NCI-H1105 treated with DMSO at 0.1 percent for 48 hours (cell line): ENCODE measurements at places on chromosomes 1 and 21.

GRCh38 chr1:151720554-151720953 lies 768 bp upstream of the RIIAD1 start:
- no peak for DNase-seq

GRCh38 chr1:24503059-24503751 lies 569 bp downstream of the RCAN3 start:
- DNase-seq = no peak

DNA sequence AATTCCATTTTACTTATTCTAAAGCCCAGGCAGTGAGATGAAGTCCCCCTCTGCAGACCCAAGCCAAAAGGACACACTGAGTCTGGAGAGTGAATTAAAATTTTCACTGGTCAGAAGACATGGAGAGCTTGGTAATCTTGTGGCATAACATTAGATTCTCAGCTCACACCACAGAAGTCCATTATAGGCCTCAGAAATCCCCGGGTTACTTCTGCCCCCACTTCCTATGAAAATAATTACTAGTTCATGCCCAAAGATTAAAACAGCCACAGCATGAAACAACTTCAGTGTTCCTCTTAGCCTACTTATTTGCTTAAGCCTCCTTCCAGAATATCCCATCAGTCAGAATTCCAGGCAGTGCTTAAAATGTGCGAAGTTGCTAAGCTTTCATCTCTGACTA lies 123.3 kb downstream of the ZC3H11B start:
- no peak for DNase-seq

GRCh38 chr1:93705892-93706500 lies 24.4 kb upstream of the BCAR3 start:
- DNase-seq = no peak

DNA sequence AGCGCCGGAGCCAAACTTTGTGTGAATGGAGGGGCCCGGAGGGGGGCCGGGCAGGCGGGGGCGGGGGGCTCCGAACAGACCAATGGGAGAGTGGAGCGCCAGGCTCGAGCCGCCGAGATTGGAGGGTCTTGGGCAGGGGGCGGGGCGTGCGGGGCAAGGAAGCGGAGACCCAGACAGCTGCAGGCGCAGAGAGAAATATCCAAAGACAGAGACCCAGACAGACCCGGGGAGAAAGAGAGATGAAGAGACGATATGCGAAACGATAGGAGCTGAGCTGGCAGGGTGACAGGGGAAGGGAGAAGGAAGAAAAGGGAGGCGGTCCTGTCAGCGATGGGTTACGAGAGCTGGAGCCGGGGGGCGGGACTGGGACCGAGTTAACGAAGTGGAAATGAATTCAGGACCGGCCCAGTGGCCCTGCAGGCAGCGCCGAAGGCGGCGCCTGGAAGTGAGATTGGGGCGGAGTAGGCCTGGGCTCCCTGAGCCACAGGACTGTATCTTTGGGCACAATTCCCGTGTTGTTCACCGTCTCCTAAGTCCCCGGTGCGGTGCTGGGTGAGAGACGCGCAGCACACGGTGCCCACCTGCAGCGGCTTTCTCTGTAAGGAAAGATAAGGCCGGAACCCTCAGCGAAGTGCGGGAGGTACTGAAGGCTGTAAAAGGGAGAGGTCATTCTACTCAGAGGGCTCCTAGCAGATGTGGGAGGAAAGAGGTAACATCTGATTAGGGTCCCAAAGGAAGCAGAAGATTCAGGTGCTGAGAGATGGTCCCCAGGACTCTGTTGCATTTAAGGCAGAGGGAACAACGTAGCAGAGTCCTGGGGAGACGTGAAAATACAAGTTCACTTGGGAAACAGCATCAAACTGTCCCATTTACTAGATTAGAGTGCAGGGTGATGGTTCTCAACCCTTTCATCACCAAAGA lies 543 bp upstream of the KCNJ10 start:
- peak; percentile 71 for DNase-seq

GRCh38 chr21:45348591-45349327 lies 56.2 kb upstream of the COL18A1 start:
- no peak for DNase-seq

DNA sequence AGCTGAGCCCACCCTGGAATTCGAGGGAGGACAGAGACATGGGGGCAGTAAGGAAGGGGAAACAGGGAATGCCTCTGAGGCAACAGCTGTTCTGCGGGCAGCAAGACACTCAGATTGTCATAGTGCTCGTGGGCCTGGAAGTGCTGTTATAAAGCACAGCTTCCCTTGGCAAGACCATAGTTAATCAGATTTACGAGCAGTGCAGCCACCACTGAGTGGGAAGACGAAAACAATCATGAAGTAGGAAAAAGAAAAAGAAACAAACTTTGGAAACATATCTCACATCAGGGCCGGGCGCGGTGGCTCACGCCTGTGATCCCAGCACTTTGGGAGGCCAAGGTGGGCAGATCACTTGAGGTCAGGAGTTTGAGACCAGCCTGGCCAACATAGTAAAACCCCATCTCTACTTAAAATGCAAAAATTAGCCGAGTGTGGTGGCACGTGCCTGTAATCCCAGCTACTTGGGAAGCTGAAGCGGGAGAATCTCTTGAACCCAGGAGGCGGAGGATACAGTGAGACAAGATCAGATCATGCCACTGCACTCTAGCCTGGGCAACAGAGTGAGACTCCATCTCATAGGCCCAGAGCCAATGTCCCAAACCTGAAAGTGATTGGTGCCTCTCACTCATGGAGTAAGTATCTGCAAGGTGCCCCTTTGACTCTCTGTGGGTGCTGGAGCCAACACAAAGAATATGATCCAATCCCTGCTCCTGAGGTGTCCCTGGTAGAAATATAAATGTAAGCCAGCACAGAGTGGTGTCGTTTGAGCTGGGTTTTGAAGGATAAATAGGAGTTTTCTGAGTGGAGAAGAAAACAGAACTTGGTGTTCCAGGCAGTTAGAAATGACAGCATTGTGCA lies 55.6 kb upstream of the GPR153 start:
- no peak for DNase-seq

DNA sequence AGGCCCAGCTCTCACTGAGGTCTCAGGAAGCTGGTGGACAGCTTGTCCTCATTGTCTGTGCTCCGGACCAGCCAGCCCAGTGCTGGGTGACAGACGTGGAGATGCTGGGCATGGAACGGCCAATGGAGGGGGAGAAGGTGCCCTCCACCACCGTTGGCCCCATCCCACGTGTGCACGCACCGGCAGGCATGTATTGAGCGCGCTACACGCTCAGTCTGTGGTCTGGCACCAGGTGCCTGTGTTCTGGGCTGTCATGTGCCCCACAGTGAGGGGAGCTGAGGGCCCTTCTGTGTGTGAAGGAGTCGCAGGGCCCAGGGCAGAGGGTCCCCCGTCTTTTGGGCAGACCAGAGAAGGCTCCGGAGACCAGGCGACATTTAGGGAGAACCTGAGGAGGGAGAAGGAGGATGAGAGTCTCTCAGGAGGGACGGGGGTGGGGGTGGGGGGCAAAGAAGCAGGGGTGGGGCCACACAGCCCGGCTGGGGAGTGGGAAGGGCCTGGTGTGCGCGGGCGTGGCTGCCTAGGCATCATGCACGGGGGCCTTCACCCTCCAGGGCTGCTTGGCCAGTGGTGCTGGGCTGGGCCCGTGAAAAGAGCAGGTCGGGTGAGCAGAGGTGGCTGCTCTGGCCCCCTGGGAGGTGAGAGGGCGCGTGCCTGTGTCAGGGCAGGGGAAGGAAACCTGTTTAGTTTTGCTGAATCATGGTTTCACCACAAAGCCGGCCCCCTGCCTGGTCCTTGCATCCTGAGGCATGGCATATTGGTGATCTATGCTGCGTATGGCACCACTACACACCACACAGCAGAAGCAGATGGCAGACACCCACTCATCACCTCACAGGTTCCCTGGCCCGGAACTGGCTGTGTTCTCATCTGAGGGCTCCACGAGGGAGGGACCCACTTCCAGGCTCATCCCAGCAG lies 86.7 kb upstream of the TTC34 start:
- no peak for DNase-seq

- peak; percentile 81 for DNase-seq
Observed at GRCh38 chr1:93844262-93845045, 34.6 kb downstream of the DNTTIP2 start.

DNA sequence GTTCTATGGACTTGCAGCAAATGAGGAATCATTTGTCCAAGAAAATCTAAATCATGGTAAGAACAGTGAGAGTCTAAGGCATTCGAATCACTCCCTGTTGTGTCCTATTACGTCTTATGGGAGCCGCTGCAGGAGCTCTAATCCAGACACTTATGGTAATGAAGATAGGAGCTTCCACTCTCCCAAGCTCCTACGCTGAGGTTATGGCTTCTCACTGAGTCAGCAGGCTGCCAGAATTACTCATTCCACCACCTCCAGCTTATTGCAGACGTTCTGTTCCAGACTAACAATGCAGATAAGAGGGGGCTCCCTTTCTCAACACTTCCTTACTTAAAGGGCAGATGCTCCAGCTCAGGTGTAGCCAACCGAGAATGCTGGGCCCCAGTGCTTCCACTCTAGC lies 212.6 kb downstream of the GREM2 start:
- no peak for DNase-seq

- no peak for DNase-seq
Observed at GRCh38 chr21:17501107-17502006, 11.5 kb upstream of the CXADR start.

GRCh38 chr1:182170891-182171461 lies 109.5 kb upstream of the ZNF648 start:
- DNase-seq = no peak

- DNase-seq = no peak
Observed at GRCh38 chr21:45152265-45152746, 77.9 kb downstream of the ADARB1 start.

DNA sequence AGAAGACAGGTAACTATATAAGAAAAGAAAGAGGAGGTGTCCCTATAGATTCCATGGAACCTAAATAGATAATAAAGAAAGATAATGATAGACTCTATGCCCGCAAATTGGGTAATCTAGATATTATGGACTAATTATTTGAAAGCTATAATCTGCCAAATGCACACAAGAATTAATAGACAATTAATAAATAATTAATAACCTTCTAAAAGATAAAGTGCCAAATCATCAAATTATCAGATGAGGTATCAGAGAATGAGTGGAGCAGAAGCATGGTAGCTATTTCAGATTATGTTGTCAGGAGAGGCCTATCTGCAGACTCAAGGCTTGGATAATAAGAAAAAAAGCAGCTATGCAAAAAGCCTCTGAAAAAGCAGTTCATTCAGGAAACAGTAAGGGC lies 1120.8 kb downstream of the PLA2G4A start:
- DNase-seq = no peak

- no peak for DNase-seq
Observed at GRCh38 chr1:228338521-228339051, 68.0 kb downstream of the TRIM11 start.

GRCh38 chr1:168483539-168483938 lies 60.3 kb downstream of the XCL2 start:
- no peak for DNase-seq

GRCh38 chr1:177236962-177237361 lies 66.2 kb downstream of the BRINP2 start:
- DNase-seq = no peak
